NCI-H1436 treated with DMSO at 0.1 percent for 48 hours (cell line): ENCODE measurements at places on chromosomes 4 and X.

- DNase-seq: peak; percentile 34
Observed at GRCh38 chr4:129218360-129218759, 122.4 kb downstream of the C4orf33 start.

GRCh38 chrX:22059775-22060174, 27.6 kb downstream of the PHEX start:
- no peak for DNase-seq

GRCh38 chr4:139866276-139866962, 200.8 kb downstream of the MGST2 start:
- no peak for DNase-seq

- no peak for DNase-seq
Observed at GRCh38 chrX:2894885-2895292, 34.2 kb downstream of the ARSD start.

GRCh38 chrX:10811111-10811510, 190.7 kb upstream of the MID1 start:
- no peak for DNase-seq

- peak; percentile 28 for DNase-seq
Observed at GRCh38 chrX:10482261-10482660, 138.1 kb downstream of the MID1 start.

DNA sequence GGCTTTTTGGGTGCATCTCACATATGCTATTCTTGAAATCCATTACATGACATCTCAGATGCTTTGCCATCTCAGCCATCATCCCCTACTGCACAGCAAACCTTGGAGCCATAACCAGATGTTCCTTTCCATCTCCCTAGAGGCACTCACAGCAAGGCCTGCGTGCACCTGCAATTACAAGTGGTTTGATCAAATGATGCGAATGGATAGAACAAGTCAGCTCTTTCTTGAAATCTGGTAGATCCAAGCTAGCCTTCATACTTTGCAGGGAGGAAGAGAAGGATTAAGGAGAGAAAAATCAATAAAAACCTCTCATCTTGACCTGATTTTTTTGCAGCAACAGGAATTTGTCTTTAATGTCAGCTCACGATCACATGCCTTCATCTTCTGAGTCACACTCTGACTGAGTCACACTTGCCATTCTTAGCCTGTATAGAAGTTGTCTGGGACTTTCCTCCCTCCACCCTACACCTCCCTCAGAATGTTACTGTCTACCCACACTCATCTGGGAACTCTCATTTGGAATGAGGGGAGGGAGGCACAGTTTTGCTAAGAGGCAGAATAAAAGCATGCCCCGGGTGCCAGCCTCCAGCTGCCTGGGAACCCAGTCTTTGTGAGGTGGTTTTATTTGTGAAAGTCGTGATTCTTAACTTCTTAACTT, 11.9 kb upstream of the TRIML1 start:
- no peak for DNase-seq

- DNase-seq: peak; percentile 16
Observed at GRCh38 chrX:131792356-131792749, 230.7 kb upstream of the STK26 start.

GRCh38 chrX:108148524-108148923, 56.9 kb downstream of the ATG4A start:
- no peak for DNase-seq

- no peak for DNase-seq
Observed at GRCh38 chr4:55297346-55297745, 48.7 kb upstream of the SRD5A3 start.

DNA sequence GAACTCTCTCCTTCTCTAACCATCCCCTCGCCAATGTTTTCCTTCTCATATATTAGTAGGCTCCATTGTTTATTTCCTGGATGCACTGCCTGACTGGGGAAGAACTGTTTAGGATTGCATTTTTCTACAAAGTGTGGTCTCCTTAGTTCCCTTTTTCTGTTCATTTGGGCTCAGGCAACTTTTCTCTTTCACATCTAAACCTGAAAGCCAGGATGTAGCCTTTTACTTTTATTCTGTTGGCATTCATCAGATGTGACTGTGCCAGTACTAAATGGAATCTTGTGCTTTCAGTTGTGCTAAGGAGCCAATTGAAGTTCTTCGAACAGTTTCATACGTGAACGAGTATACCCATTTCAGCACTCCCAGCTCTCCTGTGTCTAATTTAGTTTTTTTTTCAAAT, 59.8 kb downstream of the DDIT4L start:
- DNase-seq: no peak
